ENCODE measurements at places on chromosomes 2 and 18.

- no peak for DNase-seq
Observed at GRCh38 chr2:64861452-64862397, 127.5 kb upstream of the SLC1A4 start.

- no peak for DNase-seq
Observed at GRCh38 chr2:134863446-134863845, 25.0 kb downstream of the ACMSD start.

DNA sequence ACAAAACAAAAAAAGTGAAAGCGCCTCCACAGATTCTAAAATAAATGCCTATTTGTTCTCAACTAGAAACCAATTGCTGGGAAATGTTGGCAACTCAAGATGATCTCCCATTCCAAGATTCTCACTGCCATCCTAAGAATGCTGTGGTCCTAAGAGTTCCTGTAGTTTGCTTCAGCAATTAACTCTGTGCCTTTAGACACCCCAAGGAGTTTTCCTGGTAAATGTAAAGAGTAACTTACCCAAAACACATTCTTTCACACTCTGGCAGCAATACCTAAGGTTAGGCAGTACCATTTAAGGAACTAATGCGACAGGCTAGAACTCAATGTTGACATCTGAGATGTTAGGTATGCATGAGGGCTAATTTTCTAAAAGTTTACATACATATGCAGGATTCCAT, 58.8 kb upstream of the TANK start:
- DNase-seq = no peak

- no peak for DNase-seq
Observed at GRCh38 chr2:46305767-46306166, 8.6 kb downstream of the EPAS1 start.

GRCh38 chr2:187403568-187404260, 44.3 kb downstream of the CALCRL start:
- no peak for DNase-seq

- no peak for DNase-seq
Observed at GRCh38 chr2:103780088-103780702, 1018.4 kb downstream of the TMEM182 start.

- no peak for DNase-seq
Observed at GRCh38 chr2:186460465-186460864, 25.6 kb upstream of the ZC3H15 start.

DNA sequence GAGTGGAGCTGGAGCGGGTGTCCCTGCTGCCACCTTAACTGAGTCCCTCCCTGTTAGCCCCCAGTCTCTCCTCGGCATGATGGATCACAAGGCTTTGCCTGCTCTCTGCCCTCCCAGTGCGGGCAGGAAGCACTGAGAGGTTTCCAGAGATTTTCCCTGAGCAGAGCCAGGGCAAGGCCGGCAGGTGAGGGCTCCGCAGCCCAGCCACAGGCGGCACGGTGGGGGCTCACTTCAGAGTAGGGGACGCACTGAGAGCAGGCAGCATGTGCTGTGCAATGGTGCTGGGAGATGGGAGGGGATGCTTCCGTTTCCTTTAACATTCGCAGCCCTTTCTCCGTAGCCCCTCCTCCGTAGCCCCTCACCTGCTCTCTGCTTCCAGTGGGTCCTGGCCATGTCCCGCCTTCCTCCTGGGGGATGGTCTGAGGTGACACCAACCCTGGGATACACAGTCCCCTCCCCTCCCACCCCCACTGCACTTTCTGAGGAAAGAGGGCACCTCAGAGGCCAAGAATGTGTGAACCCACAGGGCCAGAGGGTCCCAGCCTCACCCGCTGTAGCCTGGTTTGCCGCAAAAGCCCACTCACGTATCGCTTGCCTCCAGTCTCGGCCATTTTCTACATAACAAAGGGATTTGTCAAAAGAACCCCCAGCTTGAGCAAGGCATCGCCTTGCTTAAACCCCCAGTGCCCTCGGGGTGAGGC, 10.7 kb downstream of the KCNF1 start:
- DNase-seq = no peak

DNA sequence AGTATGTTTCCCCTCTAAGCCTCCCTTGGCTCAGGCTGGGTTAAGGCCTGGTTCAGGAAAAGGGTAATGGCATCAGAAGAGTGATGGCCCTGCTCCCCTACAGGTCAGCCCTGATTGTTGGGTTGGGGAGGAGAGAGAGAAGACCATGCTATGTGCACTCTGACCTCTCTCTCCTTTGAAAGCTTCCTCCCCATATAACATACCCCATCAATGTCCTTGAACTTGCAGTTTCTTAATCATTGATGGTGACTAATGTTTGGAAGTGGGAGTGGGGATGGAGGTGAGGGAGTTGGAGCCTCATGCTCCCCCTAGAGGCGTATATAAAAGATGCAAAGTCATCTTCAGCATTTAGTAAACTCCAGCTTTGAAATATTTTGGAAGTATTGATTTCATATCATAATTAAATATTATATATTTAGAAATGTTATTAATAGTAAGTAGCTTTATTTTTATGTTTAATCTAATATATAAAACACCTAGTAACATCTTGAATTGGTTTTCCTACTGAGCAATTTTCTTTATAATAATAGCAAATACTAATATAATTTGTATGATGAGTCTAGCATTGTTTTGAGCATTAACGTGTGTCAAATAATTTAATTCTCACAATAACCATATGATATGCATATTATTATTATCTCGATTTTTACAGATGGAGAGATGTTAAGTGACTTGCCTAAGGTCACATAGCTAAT, 8.8 kb downstream of the PLCL1 start:
- no peak for DNase-seq

DNA sequence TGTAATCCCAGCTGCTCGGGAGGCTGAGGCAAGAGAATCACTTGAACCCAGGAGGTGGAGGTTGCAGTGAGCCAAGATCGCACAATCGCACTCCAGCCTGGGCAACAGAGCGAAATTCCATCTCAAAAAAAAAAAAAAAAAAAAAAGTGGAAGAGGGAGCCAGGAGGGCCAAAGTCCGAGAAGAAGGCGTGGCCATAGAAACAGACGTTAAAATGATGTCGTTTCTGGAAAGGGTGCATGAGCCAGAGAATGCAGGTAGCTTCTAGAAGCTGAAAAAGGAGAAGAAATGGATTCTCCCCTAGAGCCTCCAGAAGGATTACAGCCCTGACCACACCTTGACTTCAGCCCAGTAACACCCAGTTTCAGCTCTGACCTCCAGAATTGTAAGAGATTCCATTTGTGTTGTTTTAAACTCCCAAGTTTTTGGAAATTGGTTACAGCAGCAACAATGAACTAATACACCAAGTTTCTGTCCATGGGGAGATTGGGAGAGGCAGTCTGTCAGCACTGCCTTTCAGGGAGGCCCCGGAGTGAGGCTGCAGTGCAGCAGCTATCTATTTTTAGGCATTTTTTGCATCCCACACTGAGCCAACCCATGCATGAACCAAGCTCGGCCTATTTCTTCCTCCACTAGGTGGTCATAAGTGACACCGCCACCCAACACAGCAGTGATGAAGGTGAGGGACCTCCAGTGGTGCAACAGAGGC, 14.2 kb upstream of the TRAF3IP1 start:
- no peak for DNase-seq

DNA sequence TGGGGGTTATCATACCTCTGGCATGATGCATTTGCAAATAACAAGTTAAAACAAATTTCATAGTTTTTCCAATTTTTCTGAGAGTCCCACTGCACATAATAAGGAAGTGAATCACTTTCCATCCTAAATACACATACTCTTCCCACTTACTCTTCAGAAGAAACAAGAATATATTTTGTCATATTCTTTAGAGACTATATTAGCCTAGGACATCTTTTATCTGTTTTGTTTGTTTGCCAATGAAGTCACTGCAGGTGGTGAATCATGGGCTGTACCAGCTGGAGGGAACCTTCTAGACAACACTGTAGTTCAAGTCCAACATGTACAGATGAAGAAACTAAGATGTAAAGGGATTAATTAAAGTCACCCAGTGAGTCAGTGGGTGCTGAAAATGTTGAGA, 116.8 kb downstream of the XIRP2 start:
- DNase-seq = no peak

- DNase-seq = no peak
Observed at GRCh38 chr2:18516112-18516511, 44.3 kb downstream of the RDH14 start.

DNA sequence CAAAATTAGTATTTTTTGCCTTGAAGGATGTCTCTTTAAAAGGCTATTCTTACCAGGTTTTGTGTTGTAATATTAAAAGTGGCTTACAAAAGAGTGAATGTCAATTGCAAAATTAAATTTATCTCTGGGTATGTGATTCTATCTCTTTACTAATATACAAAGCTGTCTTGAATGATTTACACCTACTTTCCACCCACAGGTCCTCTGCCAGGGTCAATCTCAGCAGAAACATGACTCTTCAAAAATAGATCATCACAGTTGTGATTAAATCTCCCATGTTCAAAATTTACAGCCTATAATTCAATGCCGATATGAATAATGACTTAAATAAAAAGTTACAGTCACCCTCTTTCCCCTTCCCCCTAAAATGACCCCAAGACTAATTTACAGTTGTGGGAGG, 78.8 kb downstream of the SLC8A1 start:
- no peak for DNase-seq

DNA sequence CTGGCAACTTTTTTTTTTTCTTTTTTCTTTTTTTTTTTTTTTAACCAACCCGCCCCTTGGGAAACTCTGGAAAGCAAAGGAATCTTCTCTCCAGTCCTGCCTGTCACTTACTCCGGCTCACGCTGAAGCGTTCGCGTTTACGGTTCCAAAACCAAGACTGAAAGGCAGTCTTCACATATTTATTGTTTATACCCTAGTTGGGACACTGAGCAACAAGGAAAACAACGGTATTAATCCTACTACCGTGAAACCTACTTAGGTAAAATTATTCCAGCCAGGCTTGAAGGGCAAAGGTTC, 125.4 kb downstream of the OSBPL1A start:
- no peak for DNase-seq

DNA sequence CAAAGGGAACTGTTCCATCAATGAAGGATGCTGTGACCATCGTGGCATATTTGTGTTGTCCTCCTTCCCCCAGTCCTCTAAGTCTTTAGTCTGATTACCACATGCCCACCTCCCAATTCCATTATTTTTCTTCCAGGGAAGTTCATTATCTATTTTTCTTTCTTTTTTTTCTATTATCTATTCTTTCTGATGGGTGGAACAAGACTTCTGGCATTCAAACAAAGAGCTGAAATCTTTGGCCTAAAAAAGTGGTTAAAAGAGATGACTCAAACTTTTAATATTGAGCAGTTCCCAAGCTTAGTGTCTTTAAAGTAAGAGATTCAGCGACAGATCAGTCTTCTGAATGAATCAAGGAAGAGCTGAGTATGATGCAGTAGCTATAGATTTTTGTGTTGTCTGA, 66.6 kb downstream of the DIS3L2 start:
- DNase-seq = no peak

DNA sequence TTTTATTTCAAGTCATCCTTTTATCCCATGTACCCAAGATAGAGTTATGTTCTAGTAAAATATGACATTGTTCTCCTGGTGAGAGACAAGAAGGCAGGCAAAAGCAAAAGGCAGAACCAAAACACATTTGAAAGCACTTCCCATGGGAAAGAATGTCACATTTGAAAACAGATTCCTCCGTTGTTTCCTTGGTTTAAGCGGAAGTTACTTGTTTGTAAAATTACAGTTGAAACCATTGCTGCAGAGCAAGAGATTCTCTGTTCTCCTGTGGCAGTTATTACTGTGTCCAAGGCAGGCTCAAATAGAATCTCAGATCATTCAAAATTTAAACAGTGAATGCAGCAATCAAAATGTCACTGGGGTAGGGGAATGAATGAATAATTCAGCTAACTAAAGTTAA, 149.6 kb downstream of the MTCL1 start:
- no peak for DNase-seq

DNA sequence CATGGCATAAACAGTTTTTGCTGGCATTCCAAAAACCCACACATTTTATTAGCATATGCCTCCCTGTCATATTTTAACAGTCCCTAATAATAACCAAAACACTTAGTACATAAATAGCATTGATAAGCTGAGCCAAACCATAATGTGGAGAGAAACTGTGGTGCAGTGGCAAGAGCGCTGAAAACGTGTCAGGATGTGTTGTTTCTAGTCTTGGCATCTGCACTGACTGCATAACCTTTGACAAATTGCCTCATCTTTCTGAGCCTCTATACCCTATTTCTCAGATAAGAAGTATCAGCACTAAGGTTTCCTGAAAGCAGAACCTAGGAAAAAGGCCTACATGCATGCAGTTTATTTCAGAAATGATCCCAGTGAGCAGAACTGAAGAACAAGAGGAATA, 41.4 kb downstream of the RAD51AP2 start:
- DNase-seq = no peak

DNA sequence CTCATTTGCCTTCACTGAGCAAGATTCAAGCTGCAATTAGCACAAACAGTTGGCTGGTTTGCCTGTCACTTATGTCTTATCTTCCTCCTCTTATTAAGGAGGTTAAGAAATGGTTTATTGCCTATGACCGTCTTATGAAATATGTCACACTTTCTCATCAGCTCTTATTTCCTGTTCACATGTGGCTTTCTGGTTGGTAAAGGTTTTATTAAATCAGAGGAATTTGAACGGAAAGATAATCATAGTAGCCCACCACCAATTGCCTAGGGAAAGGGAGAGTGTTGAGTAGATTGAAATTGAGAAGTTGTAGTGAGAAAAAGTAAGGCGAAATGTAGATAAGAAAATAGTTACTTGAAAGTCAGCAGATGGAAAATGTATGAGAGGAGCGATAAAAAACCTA, 4.2 kb upstream of the IL1R1 start:
- no peak for DNase-seq

GRCh38 chr18:10264260-10264659, 190.2 kb upstream of the APCDD1 start:
- DNase-seq = no peak

DNA sequence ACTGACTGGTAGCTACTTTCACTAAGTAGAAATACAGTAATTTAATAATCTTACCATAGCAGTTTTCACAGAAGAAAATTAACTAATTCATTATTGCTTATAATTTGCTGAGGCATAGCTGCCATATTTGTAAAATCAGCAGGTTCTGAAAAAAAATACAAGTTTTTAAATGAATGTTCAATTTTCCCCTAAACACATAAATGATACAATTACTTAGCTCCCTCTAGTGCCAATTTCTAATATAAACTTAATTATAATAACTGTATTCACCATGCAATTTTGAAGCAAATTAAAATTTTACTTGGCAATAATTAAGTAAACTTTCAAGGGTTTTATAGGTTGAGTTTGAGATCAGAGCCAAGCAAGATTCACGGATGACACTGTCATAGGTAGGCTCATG, 1321.6 kb upstream of the ACVR2A start:
- no peak for DNase-seq

- no peak for DNase-seq
Observed at GRCh38 chr18:62091487-62092120, 95.3 kb downstream of the PIGN start.

DNA sequence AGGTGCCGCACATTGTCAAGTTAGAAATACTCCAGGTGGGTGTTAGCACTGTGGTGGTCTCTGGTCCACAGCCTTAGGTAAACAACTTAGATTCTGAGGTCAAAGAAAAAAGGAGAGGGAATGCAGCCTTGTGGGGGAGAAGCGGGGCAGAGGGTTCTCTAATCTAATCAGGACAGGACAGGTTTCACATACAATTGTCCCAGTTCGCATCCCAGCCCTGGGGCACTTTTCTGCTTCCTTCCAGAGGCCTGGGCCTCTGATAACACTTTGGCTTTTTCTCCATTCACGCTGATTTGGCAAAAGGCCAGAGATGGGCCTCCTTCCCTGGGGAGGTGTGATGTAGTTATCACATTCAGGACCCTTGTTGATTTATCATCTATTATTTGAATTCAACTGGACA, 32.5 kb downstream of the SLC1A4 start:
- DNase-seq = no peak
